ENCODE measurements at places on chromosomes 13 and 19.
A peak's percentile ranks its signal among the peaks of the same experiment; 100 is the strongest.

GRCh38 chr19:57273014-57273413 is 7.3 kb upstream of the ZNF460 start:
- no peak for DNase-seq

- no peak for DNase-seq
These were observed 3.7 kb downstream of the WDR83 start for GRCh38 chr19:12670159-12670928.

DNA sequence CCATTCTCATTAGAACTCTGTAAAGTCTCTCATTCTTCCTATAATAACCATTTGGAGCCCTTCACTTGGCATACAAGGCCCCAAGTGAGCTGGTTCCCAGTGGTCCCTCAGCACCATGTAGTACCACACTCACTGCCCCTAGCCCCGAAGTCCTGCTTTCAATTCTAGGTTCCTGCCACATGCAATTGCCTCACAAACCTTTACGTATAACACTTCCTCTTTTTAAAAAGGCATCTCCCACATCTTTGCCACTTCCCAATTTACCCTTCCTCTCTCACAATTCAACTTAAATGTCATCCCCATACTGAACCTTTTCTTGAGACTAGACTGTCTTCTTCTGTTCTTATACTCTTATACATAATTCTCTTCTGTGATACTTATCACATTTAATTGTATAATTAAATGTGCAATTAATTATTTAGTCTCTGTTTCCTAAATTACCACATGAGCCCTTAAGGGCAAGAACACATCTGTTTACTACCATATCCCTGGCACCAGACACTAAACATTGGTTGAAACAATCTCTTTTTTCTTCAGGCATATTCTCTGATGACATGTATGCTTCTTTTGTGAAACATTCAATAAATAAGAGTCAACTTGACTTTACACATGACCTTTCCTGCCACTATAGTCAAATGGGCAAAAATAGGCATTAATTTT is 304.0 kb downstream of the SPRY2 start:
- DNase-seq: no peak

DNA sequence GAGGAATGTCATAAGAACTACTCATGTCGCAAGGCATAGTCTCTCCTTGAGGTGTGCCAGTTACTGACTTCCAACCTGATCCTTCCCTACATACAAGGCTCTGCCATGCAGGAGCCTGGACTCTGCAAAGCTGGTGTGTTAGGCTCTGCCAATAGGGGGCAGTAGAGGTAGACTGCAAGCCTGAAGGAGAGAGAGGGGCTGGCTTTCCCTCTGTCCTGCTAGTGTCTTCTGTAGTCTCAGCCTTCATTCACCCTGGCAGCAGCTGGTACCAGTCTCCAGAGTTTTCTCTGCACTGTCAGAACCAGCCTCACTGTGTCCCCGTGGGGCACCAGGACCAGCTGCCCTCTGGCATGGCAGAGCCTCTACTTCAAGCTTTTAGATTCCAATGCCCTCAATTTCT is 14.5 kb downstream of the SHISA2 start:
- peak; percentile 43 for DNase-seq

- DNase-seq: no peak
These were observed 252.1 kb upstream of the STARD13 start for GRCh38 chr13:33537676-33538075.

GRCh38 chr13:72728290-72728605 is 525 bp downstream of the BORA start:
- no peak for DNase-seq

DNA sequence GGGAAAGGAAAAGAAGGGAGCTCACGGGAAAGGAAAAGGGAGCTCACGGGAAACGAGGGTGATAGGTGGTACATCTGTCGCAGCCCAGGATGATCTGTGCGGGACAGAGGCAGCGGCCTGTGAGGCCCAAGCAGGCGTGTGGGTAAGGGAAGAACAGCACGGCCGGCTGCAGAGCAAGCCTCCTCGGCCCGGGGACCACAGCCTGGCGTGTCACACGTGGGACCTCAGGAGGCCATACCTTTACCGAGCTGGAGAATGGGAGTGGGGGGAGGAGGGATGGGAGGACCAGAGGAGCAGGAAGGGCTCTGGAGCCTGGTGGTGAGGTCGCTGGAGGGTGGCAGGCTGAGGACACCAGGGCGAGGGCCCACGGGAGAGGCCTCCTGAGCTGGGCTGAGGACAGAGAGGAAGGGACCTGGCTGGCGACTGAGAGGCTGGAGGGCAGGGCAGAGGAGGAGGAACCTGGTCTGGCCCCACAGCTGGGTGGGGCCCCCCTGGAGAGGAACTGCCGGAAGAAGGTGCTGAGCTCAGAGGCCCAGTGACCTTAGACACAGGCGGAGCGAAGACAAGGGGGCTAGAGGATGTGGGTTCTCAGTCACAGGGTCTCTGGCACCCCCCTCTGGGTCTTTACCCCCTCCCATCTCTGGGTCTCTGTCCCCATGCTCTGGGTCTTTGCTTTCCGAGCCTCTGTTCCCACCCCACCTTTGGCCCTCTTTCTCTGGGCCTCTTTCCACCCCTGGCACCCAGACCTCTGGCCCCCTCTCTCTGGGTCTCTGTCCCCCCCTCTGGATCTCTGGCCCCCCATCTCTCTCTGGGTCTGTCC is 2.9 kb upstream of the FTL start:
- no peak for DNase-seq

GRCh38 chr19:5372572-5373200 is 32.1 kb upstream of the PTPRS start:
- no peak for DNase-seq

DNA sequence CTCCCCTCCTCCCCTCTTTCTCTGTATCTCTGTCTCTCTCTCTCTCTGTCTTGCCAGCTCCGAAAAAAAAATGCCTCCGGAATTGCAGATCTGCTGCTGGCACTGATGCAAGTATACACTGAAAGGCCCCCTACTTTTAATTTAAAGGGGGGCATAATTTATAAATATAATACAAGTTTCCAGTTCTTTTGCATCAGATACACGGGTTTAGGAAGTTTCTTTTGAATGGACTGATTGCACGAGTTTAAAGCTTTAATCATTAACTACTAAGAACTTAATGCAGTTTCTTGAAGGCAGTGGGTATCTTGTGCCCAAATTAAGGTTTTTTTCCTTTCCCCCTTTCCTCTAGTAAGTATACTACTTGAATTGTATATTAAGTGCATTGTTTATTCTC is 1.4 kb downstream of the FGF9 start:
- no peak for DNase-seq

GRCh38 chr13:85935868-85936467 is 136.7 kb upstream of the SLITRK6 start:
- no peak for DNase-seq

GRCh38 chr19:38151242-38151641 is 72.8 kb downstream of the DPF1 start:
- DNase-seq: no peak

All from neural crest cell (in vitro differentiated cells).